ENCODE measurements at places on chromosomes 16 and 17. TPM values are rescaled to one million over a fixed set of nuclear protein-coding genes. Genes with fewer than 3 reads are reported as not detected.

Gene BCAS3
- total RNA-seq, result 57.9 TPM

Gene OR4D2
- total RNA-seq, result not detected

Gene SKAP1
- total RNA-seq, result 25.4 TPM

Gene CSH2
- not detected for total RNA-seq

Gene SLC38A8
- total RNA-seq, result not detected

Gene CD7
- total RNA-seq, result 3.4 TPM

Gene TP53TG3C
- not detected for total RNA-seq

Gene STX4
- 55.0 TPM for total RNA-seq

Gene DHX8
- 58.6 TPM for total RNA-seq

Gene ACSM2A
- not detected for total RNA-seq

- no peak for DNase-seq
These were observed 650.4 kb upstream of the RBFOX1 start for GRCh38 chr16:6682142-6682811.

DNA sequence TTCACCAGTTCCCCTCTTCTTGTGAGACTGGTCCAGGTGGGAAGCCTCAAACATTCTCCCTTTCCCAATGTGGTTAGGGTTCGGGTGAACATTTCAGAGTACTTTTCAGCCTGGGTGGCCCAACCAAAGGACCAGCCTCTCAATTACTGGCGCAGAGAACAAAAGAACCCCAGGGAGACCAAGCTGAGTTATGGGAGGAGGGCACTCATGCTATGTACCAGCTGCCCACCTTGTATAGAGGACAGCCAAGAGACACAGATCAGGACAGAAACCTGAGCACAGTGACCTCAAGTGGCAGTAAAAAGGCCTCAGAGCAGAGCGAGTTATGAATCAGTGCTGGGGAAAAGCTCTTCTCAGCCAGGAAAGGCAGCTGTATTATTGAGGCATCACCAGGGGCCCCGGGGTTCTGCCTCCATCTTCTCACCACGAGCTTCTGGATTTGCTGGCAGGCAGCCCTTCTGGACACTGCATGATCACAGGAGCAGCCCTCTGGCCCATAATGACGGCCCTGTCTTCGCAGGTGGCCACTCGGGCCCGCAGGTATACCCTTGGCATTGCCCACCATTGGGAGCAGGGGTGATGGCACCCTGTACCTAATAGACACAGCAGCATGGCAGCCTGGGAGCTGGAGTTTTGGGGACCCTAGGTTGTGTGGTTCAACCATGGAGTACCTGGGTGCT, 3.8 kb downstream of the G6PC3 start:
- DNase-seq, result no peak

DNA sequence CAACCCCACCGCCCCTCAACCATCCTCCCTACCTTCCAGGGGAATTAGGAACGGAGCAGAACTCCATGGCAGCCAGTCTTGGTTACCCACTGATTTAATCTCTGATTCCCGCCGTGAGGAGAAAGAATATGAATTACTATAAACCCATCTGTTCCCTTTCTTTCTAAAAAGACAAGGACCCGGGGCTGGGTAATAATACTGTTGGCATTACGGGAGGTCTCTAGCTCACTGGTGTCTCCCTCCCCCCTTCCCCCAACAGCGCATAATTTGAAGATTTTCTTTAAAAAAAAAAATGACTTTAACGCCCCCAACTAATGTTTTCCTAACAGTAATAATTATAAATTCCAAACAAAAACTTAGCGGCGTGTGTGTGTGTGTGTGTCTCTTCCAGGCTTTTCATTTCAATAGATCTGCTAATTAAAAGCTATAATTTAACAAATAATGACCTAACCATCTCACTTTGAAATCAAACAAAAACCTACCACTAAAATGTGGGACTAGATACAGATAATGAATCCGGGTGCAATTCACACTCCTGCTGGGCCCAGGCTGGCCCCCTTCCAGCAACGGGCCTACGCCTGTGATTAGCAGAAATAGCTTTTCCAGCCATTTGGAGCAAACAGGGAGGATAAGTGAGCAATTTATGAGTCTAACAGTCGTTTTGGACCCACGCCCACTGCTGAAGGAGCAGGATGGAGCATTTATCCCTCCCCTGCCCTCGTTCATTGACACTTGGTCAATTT, 18.2 kb upstream of the BHLHA9 start:
- no peak for DNase-seq

DNA sequence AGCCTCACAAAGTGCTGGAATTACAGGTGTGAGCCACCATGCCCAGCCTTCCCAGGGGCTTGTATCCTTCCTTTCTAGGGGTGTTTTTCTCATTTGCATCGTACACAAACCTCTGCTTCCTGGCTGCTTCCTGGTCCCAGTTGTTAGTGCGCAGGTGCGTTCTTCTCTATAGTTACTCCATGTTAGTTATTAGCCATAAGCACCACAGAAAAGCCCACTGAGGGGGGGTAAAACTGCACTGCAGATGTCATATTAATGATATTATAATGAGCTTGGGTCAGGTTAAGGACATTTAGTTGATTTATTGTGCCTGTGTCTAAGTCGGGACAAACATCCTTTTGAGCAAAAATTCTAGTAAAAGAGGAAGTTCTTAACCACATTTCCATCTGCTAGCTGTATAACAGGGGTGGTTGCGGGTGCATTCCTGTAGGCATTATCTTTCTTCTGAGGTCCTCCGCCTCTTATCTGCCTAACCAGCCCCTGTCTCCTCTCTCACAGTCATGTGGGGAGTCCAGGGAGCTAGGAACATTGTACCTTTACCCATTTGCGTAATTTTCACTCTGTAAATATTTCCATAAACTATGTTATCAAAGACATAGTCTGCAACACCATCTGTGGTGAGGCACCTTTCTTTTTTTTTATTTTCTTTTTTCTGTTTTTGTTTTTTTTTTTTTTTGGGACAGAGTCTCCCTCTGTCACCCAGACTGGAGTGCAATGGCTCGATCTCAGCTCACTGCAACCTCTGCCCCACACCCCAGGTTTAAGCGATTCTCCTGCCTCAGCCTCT, 23.6 kb upstream of the ATF7IP2 start:
- DNase-seq, result no peak

DNA sequence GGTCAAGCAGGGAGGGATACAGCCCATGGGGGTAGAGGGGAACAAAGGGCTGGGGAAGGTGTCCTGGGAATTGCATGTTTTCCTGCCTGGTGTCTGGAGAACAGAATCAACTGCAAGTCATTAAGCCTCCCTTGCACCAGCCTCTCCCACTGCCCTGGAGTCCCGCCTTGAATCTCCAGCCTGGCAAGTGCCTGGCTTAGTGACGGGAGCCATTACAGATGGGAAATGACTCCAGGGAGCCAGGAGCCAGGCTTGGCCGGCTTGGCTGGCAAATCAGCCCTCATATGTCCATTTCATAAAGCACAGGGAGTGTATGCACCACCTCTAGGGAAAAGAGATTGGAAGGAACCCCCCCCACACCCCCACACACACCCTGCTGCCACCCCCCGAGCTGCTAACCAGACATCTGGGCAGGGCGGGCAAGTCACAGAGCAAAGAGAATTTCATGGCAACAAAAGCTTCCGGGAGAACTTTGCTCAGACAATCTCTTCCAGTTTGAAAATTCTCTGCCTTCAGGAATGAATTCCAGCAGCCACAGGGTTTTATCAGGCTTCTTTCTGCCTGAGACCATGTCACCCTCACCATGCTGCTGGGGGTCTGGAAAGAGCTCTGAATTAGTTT, 127.7 kb downstream of the NTN1 start:
- no peak for DNase-seq

DNA sequence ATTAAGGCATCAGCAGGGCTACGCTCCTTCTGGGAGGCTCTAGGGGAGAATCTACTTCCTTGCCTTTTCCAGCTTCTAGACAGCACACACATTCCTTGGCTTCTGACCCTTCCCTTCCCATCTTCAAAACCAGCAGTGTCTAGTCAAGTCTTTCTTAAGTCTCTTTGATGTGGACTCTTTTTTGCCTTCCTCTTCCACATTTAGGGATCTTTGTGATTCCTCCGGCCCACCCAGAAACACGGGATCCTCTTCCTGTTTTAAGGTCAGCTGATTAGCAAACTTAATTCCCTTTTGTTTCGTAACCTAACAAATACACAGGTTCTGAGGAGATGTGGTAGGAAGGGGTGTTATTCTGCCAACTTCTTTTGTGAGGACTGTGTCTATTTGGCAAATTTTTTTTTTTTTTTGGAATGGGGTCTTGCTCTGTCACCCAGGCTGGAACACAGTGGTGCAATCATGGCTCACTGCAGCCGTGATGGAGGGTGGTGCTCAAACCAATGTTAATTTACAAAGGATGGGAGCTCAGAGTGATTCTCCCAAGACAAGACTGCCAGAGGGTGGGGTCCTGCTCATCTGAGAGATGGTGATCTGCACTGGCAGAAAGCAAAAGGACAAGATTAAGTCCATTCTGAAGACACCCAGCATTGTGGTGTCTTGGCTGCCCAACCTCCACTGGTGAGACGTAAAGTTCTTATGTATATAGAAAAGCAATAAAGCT, 14.7 kb downstream of the KNOP1 start:
- no peak for DNase-seq

DNA sequence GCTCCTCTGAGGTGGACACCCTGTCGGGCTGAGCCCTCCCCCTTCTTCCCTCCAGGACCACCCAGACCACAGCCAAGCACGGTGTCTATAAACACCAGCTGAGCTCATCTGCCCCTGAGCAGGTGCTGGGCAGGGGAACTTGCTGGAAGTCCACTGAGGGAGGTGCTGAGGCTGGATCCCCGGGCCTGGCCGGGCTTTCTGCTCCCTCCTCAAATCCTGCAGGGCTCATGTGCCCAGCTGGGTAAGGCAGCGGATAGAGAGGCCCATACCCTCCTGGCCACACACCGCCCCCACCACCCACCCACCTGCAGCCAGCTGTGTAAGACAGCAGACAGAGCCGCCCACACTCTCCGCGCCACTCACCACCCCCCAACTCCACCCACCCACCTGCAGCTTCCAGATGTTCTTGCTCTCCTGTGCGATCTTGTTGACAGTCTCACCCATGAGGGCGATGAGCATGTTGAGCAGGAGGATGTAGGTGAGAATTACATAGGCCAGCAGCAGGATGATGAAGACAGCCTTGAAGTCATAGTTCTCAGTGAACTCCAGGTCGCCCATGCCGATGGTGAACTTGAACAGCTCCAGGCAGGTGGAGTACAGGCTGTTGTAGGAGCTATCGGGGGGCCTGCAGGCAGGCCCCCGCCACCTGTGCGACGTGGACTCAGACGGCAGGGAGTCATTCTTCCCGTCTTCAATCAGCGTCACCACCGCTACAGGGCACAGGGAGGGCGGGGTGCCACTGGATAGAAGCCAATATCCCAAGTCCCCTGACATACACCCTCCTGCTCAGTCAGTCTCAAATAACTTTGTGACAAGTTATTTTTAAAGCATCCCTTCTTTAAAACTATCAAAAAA, 15.9 kb upstream of the TRPV3 start:
- no peak for DNase-seq

GRCh38 chr16:11064202-11064540, 119.8 kb downstream of the CLEC16A start:
- no peak for DNase-seq

DNA sequence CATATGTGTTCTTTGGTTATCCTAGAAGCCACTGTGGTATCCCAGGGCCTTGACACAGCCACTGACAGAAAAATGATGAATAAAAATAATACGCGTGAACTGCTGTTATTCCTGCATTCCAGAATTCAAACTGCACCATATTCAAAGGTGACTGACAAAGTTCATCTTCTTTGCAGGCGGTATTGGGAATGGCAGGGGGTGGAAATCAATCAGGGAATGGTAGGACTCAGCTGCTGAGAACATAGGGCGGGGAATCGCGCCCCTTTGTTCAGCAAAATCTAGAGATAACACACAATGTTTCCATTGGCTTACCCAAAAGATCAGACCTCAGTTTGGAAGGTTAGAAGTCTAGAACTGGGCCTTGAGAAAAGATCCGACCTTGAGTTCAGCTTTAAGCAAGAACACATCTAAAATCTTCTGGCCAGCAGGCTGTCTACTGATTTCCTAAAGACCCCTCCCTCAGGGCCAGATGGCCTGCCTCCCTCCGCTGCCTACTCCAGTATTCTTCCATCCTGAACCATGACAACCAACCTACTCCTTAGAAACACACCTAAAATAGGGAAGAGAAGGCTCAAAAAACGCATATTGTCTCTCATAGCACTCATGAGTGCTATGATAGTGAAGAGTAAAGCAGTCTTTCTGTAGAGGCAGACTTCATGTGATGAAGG, 34.1 kb downstream of the CDK5R1 start:
- no peak for DNase-seq

- DNase-seq, result no peak
These were observed 2.6 kb downstream of the PARD6A start for GRCh38 chr16:67663151-67663876.

DNA sequence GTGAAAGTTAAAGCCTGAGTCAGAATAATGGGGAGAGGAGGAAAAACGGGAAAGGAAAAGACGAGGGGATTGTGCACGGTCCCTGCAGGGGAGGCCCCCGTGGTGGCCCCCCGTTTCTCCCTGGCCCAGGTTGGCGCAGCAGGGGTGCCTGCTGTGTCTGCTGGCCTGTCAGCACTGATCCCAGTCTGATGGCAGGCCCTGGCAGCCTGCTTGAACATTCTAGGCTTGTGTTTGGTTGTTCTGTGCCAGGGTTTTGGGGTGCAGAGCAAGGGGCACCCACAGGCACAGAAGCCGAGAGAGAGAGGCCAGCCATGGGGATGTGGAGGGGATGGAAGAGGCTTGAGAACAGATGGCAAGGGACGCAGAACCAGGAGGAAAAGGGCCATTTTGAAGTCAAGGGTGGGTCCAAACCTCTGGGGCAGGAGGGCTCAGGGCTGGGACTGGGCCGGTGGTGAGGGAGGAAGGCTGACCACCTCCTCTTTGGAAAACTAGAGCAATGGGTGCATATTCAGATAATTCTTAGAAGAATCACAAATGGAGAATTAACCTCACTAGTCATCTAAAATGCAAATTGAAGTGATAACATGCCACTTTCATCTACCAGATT, 35.9 kb downstream of the TBX4 start:
- no peak for DNase-seq

DNA sequence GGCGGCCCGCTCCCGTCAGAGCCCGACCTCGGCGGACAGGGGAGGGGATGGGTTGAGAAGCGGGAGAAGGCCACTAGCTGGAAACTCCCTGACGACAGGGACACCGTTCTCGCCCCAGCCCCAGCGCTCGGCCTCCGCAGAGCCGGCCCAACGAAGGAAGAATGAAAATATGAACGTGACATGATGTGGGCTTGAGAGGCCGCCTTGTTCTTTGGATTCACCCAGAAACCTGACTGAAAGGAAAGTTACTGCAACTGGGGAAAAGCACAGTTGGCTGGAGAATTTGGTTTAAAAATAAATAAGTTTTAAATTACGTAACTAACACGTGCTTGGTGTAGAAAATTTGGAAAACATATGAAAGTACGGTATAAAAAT, 21.1 kb downstream of the NPTX1 start:
- DNase-seq, result no peak

- no peak for DNase-seq
These were observed 55.7 kb upstream of the CNEP1R1 start for GRCh38 chr16:49969091-49970030.

GRCh38 chr17:72996791-72997190, 95.7 kb downstream of the SLC39A11 start:
- DNase-seq, result no peak

DNA sequence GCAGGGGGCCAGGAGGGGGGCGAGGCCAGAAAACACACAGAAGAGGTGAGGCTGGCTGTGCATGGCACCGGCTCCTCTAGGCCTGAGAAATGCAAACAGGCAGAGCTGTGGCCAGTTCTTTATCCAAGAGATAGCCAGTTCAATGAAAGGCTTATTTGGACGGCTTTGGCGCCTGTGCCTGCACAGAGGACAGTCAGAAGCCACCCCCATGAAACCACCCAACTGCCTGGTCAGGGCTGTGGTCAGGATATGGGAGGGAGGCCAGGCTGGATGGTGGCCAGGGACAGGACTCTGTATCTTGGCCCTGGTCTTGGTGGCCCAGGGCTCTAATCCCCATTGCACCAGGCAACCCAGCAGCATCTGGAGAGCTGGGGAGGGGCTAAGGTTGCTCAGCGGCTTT, 24.5 kb upstream of the GPRC5C start:
- DNase-seq, result no peak
